ENCODE measurements at places on chromosomes 3 and 15.

GRCh38 chr15:89002830-89003229 is 85.4 kb upstream of the ABHD2 start:
- no peak for DNase-seq

GRCh38 chr3:170529346-170529745 is 56.5 kb downstream of the SLC7A14 start:
- no peak for DNase-seq

DNA sequence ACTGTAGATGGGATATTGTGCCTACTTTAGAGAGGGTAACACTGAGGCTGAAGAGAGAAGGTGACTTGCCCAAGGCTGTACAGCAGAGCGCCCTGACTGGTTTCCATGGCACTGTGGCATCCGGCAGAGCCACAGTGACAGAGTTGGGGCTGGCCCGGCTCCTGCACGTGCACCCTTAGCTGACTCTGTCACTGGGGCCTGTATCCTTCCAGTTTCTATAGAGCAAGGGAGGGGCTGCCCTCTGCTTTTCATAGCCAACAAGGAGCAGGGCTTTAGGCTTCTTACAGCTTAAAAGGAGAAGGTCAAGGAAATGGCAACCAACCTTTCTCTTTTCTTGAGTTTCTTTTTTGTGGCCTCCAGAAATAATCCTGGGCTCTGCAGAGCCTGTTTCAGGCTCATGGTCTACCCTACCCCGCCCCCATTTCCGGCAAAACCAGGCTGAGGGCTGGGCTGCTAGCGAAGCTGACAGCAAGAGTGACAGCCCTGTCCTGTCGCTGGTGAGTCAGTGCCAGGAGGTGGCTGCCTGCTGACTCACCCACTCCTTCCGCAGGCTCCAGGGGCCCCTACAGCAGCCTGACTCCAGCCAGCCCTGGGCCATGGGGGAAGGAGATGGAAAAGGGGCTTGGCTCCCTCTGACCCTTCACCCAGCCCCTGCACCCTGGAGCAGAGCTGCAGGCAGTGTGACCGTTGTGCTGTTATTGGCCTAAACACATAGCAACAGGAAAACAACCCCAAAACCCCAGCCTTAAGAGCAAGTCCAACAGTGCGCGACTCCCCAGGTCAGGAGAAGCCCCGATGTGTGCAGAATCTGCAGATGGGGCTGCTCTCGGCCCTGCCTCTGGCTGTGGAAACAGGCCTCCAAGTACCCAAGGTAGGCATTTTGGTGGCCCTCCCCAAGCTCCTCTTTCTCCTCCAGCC is 29.8 kb downstream of the SLC6A6 start:
- DNase-seq: peak; percentile 79

GRCh38 chr15:89805241-89806209 is 9.1 kb downstream of the ANPEP start:
- DNase-seq: no peak

DNA sequence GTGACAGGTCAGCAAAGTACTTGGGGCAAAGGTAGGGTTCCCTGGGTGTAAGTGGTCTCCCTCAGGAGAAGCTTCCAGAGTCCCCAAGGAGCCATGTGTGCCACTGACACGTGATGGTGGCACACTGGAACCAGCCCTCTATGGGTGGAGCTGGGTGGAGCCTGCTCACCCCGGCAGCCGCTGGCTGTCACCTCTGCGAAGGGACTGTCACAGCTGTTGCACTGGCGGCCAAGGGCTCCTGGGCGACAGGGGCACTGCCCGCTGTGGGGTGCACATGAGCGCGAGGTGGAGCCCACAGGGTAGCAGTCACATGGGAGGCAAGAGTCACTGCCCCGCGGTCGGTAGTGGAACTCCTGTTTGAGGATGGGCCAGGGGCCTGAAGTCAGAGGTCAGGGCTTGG is 12.0 kb downstream of the CELSR3 start:
- no peak for DNase-seq

GRCh38 chr15:71572452-71573053 is 237.8 kb upstream of the NR2E3 start:
- no peak for DNase-seq

DNA sequence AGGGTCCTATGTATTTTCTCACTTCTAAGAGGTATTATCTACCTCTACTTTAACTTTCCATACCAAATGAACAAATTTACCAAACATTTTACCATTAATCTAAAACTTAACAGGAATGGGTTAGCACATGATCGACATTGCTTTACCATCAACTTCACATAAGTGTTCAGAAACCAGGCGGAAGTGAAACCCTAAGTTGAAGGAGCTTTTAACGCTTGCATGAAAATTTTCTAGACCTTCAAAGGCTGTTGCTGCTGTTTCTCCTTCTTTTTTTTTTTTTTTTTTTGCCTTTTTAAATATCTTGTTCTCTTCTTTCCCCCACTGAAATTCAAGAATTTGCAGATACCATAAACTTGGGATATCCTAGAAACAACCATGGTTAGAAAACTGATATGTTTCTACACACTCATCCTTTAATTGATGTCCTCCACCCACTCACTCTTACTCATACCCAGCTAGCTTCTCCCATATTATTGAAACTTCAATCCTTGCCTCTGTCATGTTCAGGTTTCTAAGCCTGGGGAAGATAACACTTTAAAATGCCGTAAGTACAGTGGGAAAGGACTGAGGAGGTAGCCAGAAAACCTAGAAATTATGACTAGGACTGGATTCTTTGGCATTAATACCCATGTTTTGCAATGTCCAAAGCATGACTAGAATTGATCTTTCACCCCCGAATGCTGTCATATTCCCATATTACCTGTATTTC is 24.7 kb downstream of the MYO5A start:
- DNase-seq: no peak

- DNase-seq: no peak
These were observed 1152.4 kb upstream of the ALCAM start for GRCh38 chr3:104214277-104214676.

- DNase-seq: peak; percentile 16
These were observed 55.7 kb downstream of the TNIK start for GRCh38 chr3:171404376-171404967.

DNA sequence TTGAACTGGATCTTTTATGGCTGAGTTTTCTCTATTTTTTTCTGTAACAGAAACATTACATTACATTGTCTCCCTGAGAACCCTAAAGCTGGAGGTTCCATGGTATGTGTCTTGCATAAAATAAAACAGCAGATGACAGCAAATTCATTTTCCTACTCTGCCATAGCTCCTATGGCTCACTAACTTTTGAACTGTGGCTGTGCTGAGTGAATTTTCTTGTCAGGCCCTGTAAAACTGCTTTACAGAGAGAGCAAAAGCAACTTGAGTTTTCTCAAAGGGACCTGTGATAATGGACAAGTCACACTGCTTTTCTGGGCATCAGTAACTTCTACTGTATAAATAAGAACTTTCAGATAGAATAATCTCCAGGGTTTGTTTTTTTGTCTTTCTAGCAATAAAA is 129.9 kb upstream of the TSC22D2 start:
- DNase-seq: no peak

GRCh38 chr3:170196833-170197232 is 15.3 kb upstream of the PHC3 start:
- DNase-seq: no peak

DNA sequence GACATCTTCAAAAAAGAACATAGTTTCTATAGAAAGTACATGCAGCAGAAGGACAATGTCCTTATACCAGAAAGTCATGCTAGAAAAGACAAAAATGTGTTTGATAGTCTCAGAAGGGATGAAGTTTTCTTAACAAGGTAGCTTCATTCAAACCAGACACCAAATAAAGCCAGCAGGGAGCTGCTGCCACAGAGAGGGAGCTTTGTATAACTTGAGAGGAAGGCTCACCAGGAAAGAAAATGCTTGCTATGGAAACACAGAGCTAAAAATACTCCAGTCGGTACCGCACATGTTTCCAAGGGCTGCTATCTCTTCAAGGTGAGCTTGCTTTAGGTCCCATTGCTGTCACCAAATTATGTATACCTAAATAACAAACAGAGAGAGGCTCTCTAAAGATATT is 1074.8 kb upstream of the ALCAM start:
- peak; percentile 5 for DNase-seq

DNA sequence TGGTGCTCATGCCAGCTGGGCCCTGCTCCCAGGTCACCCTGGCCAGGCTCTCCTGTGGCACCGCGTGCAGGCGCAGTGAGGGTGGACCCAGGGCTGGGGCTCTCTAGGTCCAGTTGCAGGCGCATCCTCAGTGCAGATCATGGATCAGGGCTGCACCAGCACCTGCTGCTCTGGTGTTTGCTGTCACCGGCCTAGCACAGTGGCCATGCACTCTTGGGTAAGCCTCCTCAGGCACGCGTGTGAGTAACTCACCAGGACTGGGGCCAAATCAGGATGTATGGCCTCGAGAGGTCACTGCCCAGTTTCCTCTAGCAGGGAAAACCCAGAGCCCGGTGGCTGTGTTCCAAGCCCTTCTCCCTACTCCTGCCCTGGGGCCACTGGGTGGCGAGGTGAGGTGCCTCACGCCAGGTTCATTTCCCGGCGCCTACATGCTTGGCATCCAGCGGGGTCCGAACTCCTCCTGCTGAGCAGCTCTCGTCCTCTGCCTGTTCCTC is 45.5 kb upstream of the SLC41A3 start:
- DNase-seq: no peak

DNA sequence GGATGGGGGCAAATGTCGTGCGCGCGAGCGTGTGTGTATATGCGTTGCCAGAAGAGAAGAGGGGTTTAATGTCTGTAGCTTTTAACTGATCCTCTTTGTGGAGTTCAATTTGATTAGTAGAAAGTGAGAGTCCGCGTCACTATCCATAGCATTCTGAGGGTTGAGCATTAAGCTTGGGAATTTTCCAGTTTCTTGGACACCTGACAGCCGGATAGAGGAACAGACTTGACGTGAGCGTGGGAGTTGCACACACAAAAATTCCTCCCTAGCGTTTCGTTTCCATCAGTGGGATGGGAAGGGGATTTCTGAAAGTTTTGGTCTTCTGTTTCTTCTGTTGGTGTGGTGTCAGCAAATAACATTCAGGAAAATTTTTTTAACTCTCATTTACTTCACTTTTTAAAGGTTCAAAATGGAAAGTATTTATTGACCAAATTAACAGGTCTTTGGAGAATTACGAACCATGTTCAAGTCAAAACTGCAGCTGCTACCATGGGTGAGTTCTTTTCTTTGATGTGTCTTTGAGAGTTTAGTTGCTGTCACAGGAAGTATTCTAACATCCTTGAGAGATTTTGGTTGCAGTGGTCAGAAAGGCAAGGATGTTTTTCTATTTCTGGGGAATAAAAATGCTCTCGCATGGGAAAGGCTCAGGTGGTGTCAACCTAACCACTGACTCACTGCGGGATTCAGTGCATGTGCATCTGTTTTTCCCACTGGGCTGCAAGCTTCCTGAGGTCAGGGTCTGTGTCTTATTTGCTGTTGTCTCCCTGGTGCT is 841 bp downstream of the POGLUT1 start:
- DNase-seq: peak; percentile 12

- DNase-seq: peak; percentile 81
These were observed 67.0 kb upstream of the ABHD2 start for GRCh38 chr15:89021224-89021623.

DNA sequence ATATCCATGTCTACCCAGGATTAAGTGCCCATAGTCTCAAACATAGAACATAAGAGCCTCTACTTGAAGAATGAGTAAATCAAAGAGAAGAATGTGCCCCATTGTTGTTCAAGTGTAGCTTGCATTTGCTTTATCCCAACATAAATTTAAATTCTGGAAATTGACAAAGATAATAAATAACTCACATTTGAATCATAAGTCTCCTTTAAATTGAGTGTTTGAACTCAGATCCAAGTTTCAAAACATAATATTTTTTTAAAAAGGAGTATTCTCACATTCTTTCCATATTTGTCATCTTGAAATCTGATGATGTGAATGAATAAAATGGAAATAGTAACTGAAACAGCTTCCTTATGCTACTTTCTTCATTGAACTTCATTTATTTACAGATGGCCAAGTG is 135.2 kb downstream of the MECOM start:
- no peak for DNase-seq

DNA sequence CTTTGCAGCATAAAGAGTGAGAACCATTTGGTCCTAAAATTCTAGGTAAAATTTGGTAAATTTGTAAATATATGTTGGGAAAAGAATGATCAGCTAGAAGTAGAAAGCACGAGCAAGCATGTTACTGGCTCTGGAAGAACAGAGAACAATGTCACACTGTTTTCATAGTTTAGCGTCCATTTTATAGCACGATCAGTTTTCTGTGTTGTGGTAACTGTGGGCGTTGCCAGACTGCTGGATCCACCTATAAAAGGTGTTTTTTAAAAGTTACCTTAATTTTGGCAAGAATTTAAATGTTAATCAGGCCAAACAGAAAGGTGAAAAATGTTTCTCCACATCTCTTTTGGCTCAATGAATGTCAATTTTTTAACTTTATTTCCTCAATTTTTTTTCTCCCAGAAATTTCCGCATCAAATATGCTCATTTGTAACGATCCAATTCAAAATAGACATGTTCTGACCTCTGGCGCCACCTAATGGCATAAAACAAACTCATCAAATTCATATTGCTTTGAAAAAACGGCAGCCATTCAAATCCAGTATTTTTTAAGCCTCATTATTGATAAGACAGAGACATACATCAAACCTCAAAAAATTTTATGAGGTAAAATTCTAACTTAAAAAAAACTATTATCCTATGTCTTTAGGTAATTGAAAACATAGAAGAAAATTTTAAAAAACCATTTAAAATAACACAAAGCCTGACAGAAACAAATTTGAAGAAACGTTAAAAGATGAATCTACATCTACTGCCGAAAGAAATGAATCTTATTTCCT is 5.5 kb upstream of the GP5 start:
- DNase-seq: peak; percentile 67

GRCh38 chr3:139325551-139325950 is 18.3 kb upstream of the MRPS22 start:
- DNase-seq: no peak

GRCh38 chr3:5497497-5497896 is 310.0 kb downstream of the EDEM1 start:
- DNase-seq: no peak

GRCh38 chr15:98858610-98859023 is 149.0 kb downstream of the PGPEP1L start:
- no peak for DNase-seq

DNA sequence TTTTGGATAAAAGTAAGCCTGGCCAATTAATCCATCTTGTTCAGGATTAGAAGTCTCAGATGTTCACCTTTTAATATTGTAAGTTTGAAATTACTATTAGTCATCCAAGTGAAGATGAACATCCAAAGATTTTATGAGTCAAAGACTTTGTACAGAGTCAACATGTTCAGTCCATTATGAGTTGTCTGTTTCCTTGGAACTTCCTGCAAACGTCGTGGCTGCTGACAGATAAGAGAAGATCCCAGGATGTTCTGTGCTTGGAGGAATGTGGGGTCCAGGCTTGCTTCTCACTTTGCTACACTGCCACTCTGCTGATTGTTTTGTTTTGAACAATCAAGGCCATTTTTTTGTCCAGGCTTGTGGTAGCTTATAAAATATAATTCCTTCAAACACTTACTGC is 74.3 kb upstream of the SLCO2A1 start:
- DNase-seq: no peak

- DNase-seq: no peak
These were observed 58.4 kb downstream of the LMLN start for GRCh38 chr3:198018416-198018815.

GRCh38 chr15:64893481-64894394 is 18.0 kb upstream of the ANKDD1A start:
- DNase-seq: peak; percentile 95

Measured in AG10803 (cell line).